Ureter (tissue), 1 donor: ENCODE measurements at places on chromosomes 5 and 9. TPM values are rescaled to one million over a fixed set of nuclear protein-coding genes. Genes with fewer than 3 reads are reported as not detected.
A peak's percentile ranks its signal among the peaks of the same experiment; 100 is the strongest.

- no peak for DNase-seq
Observed at GRCh38 chr9:26247861-26248260, 569.6 kb upstream of the TUSC1 start.

GRCh38 chr5:116038817-116039216 is 6.5 kb downstream of the ARL14EPL start:
- no peak for DNase-seq

- no peak for DNase-seq
Observed at GRCh38 chr5:159971931-159972461, 36.9 kb upstream of the TTC1 start.

GRCh38 chr5:160926428-160926827 is 74.4 kb upstream of the ATP10B start:
- no peak for DNase-seq

- DNase-seq = no peak
Observed at GRCh38 chr5:120098902-120099535, 365.1 kb upstream of the PRR16 start.

DNA sequence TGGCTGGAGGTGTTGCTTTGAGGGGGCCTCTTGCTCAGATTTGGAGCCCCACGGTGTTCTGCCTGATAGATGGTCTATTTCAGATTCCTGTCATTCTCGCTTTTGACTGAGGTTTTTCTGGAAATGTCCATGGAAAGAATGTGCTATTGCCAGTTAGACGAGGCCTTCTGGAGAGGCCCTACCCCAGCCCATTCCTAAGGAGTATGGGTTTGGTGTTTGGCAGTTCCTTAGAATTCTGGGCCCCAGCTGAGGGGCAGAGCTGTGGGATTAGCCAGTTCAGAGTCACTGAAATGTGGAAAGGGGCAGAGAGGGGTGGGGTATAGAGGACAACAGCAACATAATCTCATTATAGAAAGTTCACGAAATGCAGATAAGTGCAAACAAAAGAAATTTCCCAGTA is 50.5 kb downstream of the GALNT10 start:
- no peak for DNase-seq

DNA sequence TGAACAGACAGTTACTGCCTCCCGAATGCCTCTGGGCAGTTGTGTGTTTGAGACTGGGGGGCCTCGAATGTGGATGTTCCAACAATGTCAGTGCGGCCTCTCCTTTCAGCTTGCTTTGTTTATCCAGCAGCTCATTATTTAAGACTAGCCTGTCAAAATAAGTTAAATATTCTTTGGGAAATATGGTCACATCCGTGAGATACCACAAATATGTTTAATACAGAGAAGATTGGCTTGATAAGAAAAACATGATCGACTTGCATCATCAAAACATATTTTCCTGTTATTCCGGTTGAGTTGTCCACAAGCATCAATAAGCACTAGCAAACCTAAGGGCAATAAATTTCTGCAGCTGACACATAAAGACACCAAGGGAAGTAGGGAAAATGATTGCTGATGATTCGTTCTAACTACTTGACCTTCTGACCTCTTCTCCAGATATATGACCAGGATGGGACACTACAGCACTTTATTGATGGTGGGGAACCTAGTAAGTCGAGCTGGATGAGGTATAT is 66.5 kb downstream of the PRDM6 start:
- no peak for DNase-seq

DNA sequence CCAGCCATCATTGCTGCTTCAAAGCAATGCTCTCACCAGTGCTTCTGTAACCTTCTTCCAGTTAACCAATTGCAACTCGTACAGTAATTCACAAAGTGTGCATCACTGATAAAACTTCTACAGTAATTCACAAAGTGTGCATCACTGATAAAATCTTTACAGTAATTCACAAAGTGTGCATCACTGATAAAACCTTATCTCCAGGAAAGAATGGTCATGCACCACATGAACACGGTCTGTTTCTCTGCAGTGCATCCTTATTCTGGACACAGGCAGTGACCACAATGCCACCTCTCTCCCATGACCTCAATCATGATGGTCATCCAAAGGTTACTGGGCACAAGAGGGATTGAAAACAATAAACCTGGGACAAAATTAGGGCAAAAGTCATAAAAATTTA is 153.6 kb downstream of the TSSK1B start:
- DNase-seq = no peak

GRCh38 chr5:137036640-137037039 is 462.5 kb downstream of the SPOCK1 start:
- DNase-seq = no peak

- peak; percentile 58 for DNase-seq
Observed at GRCh38 chr9:112078432-112078831, 96.7 kb downstream of the SUSD1 start.

The HTR1A gene
- 1.8 TPM for total RNA-seq

DNA sequence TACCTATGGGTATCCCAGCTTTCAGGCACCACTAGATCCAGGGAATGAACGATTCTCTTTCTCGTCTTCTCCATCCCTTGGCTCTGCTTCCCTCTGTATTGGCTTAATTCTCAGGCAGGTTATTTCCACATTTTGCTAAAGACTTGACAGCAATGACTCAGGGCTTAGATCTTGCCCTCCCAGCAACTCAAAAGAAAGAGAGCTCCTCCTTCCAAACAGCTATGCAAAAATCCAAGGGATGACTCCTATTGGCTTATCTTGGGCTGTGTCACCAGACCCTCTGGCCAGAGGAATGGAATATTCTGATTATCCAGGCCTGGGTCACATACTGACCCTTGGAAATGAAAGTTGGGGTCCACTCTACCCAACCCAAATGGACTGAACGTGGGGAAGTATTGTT is 270.2 kb downstream of the NTRK2 start:
- DNase-seq = no peak

The HRCT1 gene
- 7.2 TPM for total RNA-seq

The PCDHGA8 gene
- total RNA-seq = 3.3 TPM

GRCh38 chr9:96519787-96520186 is 69.8 kb downstream of the HABP4 start:
- DNase-seq = no peak

- DNase-seq = no peak
Observed at GRCh38 chr5:108636135-108636853, 111.4 kb upstream of the FER start.

DNA sequence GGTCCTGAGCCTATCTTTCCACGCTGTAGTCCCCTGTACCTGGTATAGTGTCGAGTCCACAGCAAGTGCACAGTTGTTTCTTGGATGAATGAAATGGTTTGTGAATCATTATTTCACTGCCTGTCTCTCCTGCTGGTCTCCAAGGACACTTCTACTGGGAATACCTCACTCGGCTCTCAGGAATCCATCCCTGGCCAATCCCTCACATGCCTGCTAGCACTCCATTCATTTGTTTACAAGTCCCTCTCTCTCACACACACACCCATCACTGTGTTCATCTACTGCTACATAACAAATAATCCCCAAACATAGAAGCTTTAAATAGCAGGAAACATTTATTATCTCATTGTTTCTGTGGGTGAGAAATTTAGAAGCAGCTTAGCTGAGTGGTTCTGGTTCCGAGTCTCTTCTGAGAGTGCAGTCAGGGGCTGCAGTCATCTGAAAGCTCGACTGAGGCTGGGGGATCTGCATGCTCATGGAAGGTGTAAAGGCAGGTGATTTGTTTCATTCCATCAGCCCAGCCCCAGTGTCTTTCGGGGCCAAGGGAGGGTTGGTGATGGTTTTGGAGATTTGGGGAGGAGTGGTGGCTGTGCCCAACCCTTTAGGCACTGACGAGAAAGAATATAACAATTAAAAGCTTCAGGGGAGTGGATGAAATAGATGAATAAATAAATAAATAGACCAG is 132.7 kb upstream of the IER5L start:
- no peak for DNase-seq

- DNase-seq = no peak
Observed at GRCh38 chr9:128011071-128011817, 30.5 kb upstream of the EEIG1 start.

- DNase-seq = no peak
Observed at GRCh38 chr5:159263569-159263905, 447 bp downstream of the UBLCP1 start.

The RNF180 gene
- 22.9 TPM for total RNA-seq

The ACSL6 gene
- 0.81 TPM for total RNA-seq

The DRD1 gene
- 2.9 TPM for total RNA-seq

DNA sequence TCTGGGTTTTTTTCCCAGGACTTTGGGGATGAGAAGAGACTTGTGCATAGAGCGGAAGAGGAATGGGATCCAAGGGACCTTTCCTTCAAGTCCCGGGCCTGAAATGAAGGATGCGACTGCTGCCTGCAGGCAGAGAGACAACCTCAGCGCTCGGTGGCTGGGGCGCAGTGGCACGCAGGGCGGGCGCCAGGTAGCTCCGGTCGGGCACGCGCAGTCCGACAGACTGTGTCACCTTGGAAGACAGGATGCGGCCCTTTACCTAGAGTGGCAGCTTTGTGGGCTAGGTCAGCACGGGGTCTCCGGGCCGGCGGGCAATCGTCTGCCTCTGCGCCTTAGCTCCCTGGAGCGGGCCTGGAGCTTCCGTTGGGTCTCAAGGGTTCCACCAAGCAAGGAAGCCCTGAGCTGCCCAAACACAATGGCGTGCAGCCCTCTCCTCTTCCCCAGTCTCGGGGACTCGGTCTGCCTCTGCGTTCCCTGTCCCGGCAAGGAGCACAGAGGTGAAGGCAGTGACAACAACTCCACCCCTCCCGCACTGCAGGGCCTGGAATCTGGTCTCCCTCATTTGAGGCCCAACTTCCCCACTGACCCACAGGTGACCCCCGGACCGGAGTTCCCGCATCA is 6.0 kb downstream of the BARX1 start:
- DNase-seq = no peak

DNA sequence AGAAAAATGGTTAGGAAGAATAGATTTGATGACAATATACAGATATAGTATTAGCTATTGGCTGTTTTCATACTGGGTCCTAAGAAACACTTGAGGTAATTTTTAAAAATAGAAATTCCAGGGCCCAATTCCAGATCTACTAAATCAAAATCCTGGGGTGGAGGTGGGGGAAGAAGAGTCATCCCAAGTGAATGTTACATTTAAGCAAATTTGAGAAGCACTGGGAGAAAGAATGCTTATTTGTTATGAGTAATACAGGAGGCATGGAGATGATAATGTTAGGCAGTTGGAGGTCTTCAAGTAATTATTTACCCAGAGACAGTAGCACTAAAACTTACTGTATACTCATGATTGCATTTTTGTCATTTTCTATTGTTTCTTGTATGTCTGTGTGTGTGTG is 93.0 kb upstream of the DAB2 start:
- no peak for DNase-seq

DNA sequence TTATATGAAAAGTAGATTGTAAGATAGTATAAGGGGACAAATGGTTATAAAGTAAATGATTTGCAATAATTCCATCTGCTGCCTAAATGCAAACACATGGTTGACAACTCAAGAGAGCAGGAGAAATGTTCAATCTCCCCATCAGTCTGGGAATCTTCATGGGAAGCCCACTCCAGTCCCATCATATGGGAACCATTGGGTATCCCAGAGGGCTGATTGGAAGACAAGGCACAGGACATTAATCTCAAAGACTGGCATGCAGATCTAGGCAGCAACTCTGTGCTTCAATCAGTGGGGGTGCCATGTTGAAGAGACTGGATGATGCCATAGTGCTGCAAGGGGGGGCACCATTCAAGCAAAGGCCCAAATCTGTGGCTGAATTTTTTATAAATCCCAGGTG is 193.1 kb upstream of the PDE4D start:
- no peak for DNase-seq

DNA sequence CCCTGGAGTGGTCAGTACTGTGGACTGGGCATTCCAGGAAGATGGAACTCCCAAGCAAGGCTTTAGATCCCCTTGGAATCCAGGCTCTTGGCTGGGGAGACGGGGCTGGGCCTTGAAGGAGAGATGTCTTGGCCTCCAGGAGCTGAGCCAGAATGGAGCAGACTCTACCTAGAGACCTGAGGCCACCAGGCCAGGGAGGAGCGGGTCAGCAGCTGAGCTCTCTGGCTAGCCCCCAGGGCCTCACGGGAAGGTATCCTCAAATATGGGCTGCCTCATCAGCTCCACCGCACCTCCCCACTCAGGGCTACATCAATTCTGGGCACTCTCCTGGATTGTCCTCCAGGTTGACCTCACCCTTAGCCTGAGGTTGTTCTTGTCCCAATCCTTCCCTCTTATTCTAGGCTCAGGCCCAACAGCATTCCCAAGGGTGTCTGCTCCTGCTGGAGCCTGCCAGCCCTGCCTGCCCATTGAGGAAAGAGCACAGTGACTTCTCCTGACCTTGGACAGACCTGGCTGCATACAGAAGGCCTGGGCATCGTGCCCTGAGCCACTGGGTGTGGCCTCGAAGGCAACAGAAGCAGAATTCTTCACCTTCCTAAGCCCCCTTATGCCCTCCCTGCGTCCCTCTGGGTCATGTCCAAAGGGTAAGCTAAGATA is 3.0 kb upstream of the PDLIM4 start:
- DNase-seq = peak; percentile 44

GRCh38 chr9:121289772-121290370 is 21.9 kb downstream of the GSN start:
- no peak for DNase-seq

DNA sequence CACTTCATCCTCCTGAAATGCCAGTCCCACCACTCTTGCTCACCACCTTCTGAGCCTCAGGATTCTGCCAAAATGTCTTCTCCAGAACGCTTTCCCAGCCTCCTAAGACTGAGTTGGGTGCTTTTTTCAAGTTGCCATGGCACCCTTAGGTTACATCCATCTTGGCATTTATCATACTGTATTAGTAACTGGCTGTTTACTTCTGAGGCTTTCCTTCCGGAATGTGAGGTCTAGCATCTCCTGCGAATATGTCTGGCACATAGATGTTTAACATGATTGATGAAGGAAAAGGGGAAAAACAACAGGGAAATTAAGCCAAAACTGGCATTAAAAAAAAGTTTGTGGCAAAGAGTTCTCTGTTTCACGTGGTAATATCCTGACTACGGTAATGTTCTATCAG is 24.9 kb downstream of the RNF130 start:
- no peak for DNase-seq

The CD72 gene
- 2.0 TPM for total RNA-seq

GRCh38 chr9:98846081-98846480 is 38.6 kb downstream of the GALNT12 start:
- no peak for DNase-seq
